ENCODE measurements at places on chromosomes 16 and 17.

- no peak for DNase-seq
Observed at GRCh38 chr17:12445331-12445730, 220.4 kb upstream of the MYOCD start.

GRCh38 chr16:17233318-17234002 lies 237.3 kb downstream of the XYLT1 start:
- DNase-seq = no peak

- no peak for DNase-seq
Observed at GRCh38 chr16:47848421-47849109, 307.2 kb downstream of the ABCC12 start.

DNA sequence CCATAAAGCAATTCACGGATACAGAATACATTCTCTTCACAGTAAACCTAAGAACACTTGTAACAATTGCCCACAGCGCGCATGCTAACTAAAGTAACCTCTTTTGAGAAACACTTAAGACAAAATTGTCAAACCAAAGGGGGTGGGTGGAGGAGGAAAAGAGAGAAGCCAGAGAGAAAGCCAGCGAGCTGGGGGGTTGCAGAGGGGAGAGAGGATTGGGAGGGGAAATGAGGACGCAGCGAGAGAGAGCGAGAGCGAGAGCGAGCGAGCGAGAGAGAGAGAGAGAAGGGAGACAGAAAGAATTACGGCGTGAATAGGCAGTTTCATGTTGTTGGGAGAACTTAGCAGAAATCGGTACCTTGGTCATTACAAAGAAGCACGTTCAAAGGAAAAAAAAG lies 1.6 kb upstream of the HOXB7 start:
- DNase-seq = no peak

DNA sequence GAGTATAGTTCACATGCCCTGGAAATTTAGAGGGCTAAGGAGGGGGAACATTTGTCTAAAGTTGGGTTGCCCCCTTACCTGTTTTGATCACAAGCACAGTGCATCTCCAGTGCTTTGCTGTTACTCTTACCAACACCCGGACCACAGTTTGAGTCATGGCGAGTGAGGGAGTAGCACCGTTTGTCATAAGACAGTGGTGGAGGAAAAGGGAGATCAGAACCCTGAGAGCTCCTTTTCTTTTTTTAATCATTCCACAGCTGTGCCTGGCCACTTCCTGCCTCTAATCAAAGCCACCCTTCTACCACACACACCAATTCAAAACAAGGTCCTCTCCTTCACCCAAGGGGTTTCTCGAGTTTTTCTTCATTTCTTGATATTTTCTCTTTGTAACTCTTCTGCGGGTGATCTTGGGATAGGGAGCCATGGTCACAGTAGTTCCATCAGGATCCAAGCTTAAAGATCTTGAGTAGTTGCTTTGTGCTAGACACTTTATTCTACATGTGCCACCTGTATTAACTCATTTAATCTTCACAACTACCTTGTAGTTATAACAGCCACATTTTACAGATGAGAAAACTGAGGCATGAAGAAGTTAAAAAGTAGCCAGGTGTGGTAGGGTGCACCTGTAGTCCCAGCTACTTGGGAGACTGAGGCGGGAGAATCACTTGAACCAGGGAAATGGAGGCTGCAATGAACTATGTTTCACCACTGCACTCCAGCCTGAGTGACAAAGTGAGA lies 5.0 kb upstream of the MYL4 start:
- DNase-seq = peak; percentile 61

Data from vagina (tissue), 2 donors.